ENCODE measurements at places on chromosomes 5 and 9.

DNA sequence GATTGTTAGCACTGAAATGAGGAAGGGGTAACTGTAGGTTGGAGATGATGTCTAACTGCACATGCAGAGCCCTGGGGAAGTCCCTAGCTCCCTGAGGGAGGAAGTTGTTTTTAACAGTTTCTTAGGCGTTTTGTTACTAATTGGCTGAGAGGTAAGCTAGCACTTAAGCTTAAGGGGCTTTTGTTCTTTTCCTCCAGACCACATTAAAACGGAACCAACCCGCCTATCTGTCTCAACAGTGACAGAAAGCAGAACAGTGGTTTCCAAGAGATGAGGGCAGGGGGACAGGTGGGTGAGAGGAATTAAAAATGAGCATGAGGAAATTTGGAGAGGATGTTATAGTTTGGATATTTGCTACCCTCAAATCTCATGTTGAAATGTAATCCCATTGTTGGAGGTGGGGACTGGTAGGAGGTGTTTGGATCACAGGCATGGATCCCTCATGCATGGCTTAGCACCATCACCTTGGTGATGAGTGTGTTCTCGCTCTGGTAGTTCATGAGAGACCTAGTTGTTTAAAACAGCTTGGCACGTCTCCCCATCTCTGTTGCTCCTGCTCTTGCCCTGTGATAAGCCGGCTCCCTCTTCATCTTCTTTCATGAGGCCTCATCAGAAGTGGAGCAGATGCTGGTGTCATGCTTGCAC, 38.9 kb downstream of the LYRM7 start:
- peak; percentile 99 for DNase-seq

DNA sequence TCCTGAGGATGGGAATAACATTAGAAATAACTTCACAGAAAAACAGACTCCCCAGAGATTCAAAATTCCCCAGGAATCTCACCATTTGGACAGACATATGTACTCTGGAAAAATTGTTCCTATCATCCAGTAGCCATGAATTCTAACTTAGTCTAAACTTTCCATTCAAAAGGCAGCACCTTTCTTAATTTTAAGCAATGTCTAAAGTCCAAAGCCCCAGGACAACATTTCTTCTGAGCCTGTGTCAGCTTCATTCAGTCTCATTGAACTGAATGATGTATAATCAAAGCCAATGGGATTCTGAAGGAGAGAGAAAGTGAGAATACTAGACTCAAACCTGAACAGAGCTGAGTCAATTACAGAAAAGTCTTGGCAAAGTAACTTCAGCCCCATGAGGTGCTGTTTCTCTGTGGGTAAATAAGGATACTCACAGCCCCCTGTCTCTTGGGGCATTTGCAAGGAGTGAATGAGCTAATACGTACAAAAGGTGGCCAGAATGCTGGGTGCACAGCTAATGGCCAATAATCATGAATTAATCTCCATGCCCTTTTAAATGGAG, 140.6 kb downstream of the SEMA5A start:
- no peak for DNase-seq

DNA sequence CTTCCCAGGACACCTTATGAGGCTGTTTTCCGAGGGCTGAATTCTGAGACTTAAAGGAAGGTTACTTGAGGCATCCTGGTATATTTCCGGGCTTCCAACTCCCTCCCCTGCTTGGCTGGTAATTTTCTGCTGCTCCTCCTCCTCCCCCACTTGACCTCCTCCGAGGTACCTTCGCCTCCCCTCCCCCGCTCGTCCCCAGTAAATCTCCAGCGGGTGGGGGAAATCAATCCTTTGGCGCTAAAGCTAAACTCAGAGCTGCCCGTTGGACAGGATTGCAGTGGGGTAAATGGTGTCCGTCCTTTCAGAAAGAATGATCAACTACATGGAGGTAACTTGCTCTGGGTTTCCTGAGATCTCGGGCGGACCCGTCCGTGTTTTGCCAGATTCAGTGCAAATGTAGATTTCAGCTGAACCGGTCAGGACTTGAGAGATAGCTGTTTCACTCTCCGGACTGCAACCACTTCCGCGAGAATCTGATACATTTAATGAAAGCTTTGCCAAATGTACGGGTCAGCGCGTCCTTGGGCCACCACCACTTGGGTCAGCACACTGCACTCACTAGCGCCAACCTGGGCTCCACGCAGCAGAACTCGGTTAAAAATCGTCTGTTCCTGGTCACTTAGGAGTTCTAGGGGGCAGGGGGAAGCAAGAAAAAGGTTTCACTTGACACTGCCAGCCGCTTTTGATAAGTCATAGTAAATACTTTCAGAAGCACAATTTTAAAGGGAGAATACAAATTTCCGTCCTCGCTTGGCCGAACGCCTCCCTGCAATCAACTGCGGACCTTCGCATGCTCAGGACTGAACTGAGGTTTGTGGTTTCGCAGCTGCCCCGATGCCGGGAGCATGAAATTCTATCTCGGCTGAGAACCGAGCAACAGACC, 4.6 kb upstream of the ISL1 start:
- DNase-seq, result no peak

- no peak for DNase-seq
Measured at GRCh38 chr9:18756712-18757125, 276.3 kb downstream of the SAXO1 start.

- no peak for DNase-seq
Measured at GRCh38 chr9:91303741-91304415, 57.8 kb downstream of the AUH start.

DNA sequence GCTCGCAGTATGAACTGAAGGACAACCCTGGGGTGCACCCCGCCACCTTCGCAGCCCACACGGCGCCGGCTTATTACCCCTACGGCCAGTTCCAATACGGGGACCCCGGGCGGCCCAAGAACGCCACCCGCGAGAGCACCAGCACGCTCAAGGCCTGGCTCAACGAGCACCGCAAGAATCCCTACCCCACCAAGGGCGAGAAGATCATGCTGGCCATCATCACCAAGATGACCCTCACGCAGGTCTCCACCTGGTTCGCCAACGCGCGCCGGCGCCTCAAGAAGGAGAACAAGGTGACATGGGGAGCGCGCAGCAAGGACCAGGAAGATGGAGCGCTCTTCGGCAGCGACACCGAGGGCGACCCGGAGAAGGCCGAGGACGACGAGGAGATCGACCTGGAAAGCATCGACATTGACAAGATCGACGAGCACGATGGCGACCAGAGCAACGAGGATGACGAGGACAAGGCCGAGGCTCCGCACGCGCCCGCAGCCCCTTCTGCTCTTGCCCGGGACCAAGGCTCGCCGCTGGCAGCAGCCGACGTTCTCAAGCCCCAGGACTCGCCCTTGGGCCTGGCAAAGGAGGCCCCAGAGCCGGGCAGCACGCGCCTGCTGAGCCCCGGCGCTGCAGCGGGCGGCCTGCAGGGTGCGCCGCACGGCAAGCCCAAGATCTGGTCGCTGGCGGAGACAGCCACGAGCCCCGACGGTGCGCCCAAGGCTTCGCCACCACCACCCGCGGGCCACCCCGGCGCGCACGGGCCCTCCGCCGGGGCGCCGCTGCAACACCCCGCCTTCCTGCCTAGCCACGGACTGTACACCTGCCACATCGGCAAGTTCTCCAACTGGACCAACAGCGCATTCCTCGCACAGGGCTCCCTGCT, 3.8 kb downstream of the IRX1 start:
- DNase-seq, result no peak

DNA sequence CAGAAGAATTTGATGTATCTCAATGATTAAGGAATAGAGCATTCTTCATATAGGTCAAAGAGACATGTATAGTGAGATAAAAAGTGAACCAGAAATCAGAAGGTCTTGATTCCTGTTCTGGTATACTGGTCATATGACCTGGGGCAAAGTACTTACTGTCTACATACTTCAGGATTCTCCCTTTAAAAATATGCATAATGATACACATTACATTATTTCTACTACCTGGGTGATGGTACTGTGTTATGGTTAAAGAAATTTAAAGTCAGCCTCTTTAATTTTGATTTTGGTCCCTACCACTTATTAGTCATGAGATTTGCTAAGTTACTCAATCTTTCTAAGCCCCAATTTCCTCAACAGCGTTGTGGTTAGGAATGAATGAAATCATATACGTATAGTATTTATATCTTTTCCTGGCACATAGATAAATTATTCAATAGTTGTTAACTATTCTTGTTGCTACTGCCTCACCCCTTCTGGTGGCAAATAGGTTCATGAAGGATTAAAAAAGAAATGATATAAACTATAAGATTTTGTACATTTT, 984.1 kb downstream of the TLE4 start:
- no peak for DNase-seq

DNA sequence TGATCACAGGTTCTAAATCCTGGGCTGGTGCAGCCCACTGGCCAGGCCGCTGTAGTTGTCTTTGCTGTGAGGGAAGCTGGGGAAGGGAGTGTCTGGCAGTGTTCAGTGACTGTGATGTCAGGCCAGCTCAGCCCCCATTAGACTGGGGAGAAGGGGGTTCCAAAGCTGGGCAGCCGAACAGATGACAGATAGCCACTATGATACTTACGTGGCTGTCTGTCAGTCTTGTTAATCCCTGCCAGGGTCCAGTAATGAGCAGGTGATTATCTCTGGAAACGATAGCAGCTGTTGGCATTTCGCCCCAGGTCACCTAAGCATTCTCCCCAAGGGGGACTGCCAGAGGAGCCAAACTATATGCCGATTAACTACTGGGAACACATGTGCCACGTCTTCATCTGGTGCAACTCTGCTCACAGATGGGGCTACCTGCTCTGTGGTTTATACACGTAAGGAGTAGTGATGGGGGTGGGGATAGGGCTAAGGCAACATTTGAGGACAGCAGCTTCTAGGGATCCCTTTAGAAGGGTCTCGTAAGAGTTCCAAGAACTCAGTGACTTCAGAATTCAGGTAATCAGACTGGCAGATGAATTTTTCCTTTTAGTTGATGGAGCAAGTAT, 396.3 kb downstream of the KDM4C start:
- DNase-seq, result no peak

- DNase-seq, result no peak
Measured at GRCh38 chr9:124122813-124123462, 111.4 kb downstream of the LHX2 start.
